ENCODE measurements at places on chromosomes 5 and 9.

DNA sequence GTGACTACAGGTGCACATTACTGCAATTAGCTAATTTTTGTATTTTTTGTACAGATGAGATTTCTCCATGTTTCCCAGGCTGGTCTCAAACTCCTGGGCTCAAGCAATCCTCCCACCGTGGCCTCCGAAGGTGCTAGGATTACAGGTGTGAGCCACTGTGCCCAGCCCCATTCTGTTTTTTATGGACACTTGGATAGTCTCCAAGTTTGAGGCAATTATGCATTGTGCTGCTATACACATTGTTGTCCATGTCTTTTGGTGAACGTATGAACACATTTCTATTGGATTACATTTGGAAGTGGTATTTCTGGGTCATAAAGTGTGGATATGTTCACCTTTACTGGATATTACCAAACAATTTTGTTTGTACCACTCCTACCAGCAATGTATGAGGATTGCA lies 22.4 kb upstream of the PLPP1 start:
- DNase-seq = no peak

DNA sequence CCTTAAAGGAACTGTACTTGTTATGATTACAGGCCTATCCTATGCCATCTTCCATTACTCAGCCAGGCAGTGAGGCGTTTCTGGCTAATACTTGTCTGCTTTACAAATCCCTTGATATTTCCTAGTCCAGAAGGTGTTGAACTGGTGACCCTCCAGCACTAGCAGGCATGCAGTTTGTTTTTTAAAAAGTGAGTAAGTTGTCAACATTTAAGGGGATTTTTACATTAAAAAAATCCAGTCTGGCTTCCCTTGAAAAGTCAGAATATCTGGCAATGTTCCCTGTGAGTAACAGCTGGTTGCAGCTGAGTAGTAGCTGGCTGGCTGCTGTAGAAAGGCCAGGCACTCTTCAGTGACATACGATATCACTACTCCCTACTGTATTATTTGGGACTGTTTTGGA lies 21.8 kb downstream of the GRIN3A start:
- DNase-seq = no peak

- no peak for DNase-seq
These were observed 140.9 kb downstream of the NR3C1 start for GRCh38 chr5:143262393-143263174.

DNA sequence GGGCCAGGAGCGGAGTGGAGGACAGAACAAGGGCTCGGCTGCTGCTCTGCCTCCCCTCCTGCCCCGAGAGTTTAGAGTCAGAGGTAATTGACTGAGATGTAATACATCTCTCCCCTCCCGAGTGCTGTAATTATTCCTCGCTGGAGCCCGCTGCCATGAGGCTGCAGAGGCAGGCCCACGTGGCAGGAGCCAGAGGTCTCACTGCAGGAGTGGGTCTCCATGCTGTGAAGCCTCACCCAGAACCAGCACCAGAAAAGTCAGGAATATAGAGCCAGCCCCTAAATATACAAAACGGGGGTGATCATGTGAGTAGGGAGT lies 2.5 kb downstream of the FAM163B start:
- DNase-seq = no peak

DNA sequence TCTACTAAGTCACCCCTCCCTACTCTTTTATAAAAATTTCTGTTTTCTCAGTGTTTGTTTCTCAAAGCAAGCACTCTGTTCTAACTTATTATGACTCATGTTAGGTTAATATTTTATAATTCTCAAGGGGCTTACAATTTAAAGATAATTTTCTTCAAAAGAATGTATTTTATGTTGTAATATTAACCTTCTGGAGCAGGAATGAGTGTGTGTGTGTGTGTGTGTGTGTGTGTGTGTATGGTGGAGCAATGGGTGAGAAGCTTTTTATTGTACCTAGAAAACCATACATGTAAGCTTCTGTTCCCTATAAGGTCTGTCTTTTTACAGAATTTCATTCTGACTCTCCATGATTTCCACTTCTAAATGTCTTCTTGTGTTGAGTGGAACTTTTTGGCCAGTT lies 63.0 kb downstream of the PBX3 start:
- no peak for DNase-seq

GRCh38 chr5:77641963-77642737 lies 3.6 kb upstream of the OTP start:
- DNase-seq = no peak

DNA sequence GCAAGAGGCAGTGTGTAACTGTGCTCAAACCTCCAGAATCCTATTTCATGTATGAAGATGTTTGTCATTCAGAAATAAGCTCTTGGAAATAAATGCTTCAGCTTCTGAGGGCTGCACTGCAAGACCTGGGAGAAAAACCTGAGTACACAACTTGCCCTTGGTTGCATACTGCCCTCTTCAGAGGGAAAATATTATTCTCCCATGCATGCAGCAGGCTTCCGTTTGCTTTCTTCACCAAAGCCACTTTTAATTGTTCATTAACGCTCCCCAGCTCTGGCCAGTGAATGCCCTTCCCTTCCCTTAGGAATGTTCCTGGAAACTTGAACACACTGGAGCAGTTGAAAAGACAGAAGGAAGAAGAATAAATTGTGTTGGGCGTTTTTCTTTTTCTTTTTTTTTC lies 2.5 kb upstream of the WHRN start:
- no peak for DNase-seq

GRCh38 chr9:136700304-136700703 lies 12.1 kb upstream of the DIPK1B start:
- DNase-seq = no peak

DNA sequence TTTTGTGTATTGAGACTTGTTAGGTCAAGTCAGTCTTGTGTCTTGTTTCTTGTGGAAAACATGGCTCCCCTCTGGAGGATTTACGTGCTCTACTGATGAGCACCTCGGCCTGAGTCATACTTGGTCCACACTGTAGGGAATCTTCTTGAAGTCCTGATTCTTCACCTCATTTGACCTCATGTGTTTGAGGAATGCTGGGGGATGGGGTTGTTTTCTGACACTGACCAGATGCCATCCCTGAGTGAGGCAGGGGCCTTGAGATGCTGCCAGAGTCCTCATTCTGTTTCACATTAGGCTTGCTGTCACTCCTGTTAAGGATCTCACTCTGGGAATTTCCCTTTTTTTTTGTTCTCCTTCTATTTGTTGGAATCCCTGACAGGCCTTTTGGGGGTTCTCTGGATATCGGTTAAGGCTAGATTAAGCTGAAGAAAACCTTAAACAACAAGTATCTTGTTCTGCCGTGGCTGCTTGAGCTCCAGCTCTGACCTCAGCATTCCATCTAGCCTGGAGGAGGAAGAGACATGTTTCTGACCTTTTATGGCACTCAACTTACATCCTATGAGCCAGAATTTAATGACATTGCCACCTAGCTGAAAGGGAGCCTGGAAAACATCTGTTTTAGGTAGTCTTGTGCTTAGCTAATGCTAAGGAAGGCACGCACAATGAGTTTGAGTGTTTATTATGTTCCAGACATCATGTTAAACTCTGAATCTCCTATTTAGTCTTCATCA lies 20.6 kb downstream of the TCOF1 start:
- no peak for DNase-seq

- DNase-seq = no peak
These were observed 417.7 kb downstream of the PSAT1 start for GRCh38 chr9:78714576-78714975.

- no peak for DNase-seq
These were observed 90.5 kb downstream of the ANKH start for GRCh38 chr5:14781106-14781505.

DNA sequence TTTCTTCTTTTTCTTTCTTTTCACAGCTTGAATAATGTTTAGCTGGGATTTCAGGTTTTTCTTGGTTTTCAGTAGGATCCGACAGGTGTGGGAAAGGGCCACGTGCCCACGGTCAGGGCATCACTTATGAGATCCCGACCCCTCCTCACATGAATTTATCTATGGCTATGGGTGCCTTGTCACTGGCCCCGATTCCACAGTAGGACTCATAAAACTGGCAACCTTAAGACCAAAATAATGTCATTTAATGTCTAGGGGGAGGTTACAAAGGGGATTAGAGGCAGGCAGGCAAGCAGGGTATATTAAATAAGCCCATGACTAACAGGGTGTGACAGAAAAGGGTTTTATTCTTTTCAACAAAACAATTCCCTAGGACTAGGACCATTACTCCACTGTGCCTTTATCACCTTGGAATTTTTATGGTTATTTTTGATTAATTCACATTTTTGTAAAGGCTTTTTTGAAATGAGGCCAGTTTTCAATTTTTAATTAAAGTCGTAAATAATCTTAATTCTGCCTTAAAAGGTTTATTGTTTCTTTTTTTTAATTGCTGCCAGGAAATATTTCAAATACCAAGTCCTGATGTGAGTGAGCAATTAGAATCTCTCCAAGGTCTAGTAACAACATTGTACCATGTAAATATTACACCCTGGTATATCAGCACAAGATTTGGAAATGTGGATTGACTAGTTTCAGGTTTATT lies 370.4 kb downstream of the GLIS3 start:
- DNase-seq = no peak

- no peak for DNase-seq
These were observed 145.1 kb upstream of the PHYKPL start for GRCh38 chr5:178377583-178378270.

DNA sequence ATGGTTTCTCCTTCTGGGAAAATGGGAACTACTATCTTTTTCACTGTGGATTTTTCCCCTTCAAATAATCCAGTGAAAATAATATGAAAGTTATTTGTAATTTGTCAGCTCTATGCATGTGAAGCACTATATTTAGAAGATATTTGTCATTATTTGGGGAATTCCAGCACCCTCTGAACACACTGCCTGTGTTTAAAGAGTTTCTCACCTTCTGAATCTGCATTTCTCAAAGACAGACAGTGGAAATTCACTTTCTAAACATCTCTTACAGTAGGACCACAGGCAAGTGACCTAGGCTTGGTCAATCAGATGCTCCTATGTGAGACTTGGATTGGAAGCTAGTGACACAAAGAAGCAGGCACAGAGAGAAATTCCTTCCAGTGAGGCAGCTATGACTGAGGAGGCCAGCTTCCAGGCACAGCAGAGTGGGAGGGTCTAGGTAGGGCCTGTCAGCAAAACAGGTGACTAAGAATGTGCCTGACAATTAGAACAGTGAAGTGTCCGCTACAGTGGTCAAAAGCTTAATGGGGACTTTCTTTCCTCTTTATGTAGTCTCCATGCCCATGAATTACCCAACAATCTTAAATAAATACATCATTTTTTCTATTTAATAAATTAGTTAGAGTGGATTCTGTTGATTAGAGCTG lies 167.2 kb downstream of the HMHB1 start:
- no peak for DNase-seq

- DNase-seq = no peak
These were observed 513 bp upstream of the RNF180 start for GRCh38 chr5:64165160-64165499.

DNA sequence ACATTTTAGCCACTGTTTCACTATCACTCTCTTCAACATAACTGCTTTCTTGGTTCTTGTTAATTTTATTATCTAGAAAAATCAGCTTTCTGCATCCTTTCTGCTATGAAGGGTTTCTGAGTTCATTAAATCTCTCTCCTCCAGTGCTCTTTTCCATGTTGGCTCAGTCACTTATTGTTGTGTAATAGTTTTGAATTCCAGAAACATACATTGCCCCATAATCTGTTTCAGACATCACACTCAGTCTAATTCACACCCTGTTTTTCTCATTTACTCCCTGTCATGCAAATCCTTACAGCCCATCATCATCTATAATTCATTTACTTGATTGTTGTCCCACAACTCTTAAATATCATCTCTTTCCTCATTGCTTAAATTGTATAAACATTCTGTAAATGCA lies 176.1 kb upstream of the CDH12 start:
- no peak for DNase-seq

DNA sequence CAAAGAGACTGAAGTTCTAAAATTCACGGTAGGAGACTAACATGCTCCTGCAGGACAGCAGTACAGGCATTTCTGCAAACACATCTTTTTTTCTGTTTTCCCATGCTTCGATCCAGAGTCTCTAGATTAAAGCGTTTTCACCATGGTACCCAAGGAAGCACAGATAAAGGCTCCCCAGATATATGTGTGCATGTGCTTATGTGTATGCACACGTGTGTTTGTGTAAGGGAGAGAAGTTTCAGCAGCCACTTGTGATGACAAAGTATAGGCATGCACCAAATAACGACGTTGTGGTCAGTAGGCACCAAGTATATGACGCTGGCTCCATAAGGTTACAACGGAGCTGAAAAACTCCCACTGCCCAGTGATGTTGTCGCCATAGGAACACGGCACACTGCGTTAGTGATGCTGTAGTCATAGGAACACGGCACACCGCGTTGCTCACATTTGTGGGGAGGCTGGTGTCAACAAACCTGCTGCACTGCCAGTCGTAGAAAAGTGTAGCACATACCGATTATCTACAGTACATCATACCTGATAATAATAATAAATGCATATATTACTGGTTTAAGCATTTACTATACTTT lies 21.7 kb downstream of the MED10 start:
- no peak for DNase-seq

DNA sequence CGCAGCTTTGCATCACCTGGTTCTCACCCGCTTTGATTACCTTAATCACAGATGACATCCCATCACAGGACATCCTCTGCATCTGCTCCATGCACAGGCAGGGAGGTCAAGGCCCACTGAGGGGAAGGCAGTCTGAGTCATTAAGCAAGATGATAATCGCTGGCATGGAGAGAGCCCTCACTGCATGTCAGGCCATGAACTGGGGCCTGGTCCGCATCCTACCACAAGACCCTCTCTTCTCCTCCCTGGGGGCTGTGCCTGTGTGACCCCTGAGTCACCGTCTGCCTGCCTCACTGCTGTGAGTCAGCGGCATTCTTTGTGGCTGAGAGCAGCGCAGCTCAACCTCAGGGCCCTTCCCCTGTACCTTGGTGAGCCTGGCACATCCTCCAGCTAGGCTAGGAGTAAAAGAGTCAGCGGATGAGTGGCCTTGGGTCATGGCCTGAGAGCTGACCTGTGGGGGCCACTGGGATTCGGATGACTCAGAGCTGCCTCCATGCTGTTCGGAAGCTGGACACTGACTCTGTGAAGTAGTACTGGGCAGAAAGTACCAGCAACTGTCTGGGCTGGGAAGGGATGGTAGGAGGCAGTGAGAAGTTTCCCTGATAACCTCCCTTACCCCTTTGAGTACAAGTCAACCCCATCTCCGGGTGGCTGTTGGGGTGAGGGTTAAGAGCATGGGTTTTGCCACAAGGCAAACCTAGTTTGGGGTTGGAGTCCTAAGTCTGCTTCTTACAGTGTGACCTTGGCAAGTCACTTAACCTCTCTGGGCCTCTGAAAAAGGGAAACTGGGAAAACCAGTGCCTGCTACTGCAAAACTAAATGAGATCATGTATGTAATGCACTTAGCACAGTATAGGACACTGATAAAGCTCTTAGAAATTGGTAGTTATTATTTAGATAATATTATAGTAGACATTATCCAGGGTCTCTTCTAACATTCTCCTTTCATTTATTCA lies 14.6 kb upstream of the ARSI start:
- no peak for DNase-seq

DNA sequence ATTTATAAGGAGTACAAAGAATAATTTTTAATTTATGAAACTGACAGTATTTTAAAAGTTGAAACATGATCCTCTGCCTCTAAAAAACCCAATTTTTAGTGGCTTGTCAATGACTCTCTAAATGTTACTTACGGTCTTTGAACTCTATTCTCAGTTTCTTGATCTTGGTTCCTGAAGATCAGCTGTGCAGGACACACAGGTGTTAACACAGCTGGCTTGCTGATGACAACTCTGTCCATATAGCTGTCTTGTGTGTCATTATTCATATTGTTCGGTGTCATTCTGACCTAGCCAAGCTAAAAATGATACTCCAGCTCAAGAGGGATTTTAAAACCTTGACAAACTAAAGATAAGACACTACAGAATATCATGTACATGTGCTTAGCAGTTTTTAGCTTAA lies 314.5 kb downstream of the CCDC171 start:
- DNase-seq = no peak

- DNase-seq = no peak
These were observed 185.3 kb downstream of the CDH18 start for GRCh38 chr5:19802686-19803085.
